Suppressor macrophage treated with lipopolysaccharide for 4 hours (primary cell): ENCODE measurements at places on chromosomes 7 and 10.
A peak's percentile ranks its signal among the peaks of the same experiment; 100 is the strongest.

DNA sequence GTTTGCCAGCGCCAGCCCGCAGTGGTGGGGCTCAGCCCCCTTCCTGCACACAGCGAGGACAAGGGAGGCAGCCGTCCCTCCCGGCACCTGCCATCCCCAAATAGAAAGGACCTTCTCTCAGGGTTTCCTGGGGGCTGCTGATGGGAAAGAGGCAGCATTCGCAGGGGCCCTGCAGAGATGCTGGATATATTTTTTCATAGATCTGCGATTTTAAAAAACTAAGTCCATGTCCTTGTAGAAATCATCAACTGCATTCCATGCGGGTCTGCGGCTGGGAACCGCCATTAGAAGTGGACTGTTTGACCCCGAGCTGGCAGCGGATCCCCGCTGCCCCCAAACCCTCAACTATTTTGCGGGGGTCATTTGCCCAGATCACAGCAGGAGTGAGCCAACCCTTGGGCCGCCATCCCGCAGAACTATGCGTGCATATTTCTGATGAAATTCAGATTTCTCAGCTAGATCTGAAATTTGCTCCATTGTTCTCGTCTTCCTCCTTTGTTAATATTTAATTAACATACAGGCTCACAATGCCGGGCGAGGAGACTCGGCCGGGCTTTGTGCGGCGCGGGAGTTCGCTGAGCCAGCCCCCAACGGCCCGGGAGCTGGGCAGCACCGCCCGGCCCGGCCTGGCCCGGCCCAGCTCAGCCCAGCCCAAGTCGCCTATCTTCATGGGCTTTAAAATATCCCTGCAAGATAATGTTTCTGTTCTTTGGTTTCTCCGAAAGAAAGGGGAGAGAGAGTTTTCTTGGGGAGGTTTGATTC lies 2.0 kb downstream of the EN2 start:
- DNase-seq = no peak

DNA sequence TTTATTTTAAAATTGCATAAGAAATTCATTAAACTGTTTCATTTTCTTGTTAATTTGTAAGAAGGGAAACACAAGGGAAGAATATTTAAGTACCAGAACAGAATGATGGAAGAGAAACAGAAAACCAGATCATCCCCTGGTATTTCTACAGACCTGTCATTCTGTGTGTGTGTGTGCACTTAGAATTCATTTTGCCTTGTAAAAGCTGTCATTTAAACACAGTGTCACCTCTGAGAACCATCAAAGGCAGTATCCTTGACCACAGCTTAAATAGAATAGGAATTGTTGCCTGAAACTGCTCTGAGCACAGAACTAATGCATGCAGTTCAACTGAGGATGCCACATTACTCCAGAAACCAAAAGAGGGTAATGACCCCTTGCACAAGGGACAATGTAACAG lies 6.8 kb upstream of the CRPPA start:
- DNase-seq = no peak

DNA sequence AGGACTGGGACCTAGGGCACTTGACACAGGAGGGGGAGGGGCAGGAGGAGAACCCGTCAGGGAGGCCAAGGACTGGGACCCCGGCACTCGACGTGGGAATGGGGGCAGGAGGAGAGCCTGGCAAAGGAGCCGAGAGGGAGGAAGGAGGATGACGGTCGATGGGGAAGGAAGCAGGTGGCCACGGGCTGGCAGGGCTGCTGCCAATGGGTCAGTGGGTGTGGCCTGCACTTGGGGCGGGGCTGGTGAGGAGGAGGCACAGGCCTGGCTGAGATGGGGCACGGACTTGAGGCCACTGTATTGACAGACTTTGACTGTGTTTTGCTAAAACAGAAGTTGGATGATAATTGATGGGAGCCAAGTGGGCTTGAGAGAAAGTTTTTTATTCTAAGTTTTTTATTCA lies 68.9 kb downstream of the RBM33 start:
- DNase-seq = peak; percentile 7

GRCh38 chr7:119643558-119643957 lies 629.4 kb upstream of the KCND2 start:
- DNase-seq = no peak

GRCh38 chr7:157574120-157574825 lies 237.5 kb downstream of the DNAJB6 start:
- no peak for DNase-seq

- DNase-seq = peak; percentile 59
Observed at GRCh38 chr7:77455321-77455720, 39.2 kb upstream of the GSAP start.

DNA sequence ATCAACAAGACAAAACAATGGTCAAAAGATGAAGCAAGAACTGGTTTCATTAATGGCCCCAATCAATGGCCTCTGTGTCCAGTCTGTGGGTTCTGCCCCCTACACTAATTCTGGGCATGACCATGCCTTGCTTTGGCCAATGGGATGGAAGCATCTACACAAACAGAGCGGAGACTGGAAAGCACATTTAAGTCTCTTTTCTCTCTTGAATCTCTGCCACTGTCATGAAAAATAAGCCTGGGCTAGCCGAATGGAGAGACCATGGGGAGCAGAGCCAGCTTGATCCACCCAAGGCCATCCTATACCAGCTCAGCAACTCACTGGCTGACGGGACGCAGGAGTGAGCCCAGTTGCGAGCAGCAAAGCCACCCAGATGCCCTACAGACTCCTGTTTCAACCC lies 30.9 kb downstream of the ANKRD16 start:
- no peak for DNase-seq

GRCh38 chr7:98991141-98991540 lies 112.8 kb downstream of the TRRAP start:
- DNase-seq = no peak

DNA sequence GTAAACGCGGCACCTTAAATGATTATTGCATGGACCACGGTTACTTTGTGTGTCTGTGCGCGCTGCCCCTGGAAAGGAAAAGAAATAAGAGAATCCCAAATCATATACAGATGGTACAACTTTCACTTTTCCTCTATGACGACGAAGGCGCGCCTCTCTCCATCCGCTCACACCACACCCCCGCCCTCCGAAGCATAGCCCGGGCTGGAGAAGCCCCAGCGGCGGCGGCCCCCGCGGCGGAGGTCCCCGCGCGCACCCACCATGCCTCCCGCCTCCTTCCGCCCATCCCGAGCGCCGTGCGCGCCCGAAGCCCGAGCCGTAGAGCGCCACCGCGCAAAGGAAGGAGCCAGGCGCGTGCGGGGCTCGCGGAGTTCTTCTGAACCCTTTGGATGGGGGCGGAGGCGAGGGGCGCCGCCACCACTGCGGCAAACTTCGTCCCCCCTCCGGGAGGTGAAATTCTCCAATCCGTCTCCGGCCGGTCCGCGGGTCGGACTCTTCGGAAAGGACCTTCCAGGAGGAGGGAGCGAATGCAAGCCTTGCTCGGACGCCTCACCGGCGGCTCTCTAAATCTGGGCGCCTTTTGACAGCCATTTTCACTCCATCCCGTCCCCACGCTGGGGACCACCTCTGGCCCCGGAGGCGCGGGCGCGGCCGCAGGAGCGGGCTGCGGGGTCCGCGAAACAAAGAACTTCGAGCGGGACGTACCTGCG lies 588 bp downstream of the GLI3 start:
- peak; percentile 30 for DNase-seq

- DNase-seq = no peak
Observed at GRCh38 chr7:27329909-27330308, 87.3 kb downstream of the EVX1 start.
